CD4-positive, alpha-beta T cell treated with Interleukin-15 for 4 hours (primary cell): ENCODE measurements at places on chromosomes 3 and 15.

- DNase-seq = no peak
Measured at GRCh38 chr3:152319256-152319655, 50.5 kb downstream of the MBNL1 start.

DNA sequence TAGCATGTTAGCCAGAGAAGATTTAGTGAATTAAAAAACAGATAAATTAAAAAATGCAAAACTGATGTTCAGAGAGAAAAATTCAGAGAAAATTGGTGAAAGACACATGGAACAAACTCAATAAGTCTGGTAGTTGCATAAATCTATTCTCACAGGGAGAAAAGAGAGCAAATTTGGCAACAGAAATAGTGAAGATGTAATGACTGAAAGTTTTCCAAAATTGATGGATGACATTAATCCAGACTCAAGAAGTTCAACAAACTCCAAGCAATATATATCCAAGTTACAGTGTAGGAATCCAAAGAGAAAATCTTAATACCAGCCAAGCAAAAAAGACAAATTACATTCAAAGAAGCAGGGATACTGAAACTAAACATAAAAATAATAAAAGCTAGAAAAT, 302.7 kb upstream of the ARPP21 start:
- DNase-seq = no peak

GRCh38 chr15:44314512-44314911, 26.0 kb downstream of the GOLM2 start:
- DNase-seq = no peak

DNA sequence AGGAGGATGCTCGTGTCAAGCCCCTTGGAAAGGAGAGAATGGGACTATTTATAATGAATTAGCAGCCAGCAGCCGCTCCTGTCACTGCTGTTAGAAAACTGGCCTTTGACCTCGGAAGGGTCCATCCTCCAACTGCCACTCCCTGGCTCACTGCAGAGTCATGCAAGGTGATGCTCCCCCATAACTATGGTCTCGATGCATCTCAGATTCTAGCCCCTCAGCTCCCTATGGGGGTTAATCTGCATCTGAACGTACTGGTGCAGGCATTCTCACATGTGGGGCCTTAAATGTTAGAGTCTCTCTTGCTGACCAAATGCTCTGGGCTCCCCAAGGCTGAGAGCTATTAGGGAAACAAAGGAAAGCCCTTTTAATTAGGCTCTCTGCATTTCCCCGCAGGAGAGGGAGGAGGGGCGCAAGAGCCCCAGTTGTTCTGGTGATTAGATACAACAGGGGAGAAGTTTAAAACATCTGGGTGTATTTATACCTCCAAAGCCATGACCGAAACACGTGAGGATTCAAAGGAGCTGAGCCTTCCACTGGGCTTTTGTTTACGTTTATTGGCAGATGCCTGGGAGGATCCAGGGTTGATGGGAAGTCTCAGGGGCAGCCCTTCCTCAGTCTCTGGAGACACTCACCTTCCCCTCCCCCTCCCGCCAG, 182.5 kb downstream of the OPA1 start:
- DNase-seq = no peak

DNA sequence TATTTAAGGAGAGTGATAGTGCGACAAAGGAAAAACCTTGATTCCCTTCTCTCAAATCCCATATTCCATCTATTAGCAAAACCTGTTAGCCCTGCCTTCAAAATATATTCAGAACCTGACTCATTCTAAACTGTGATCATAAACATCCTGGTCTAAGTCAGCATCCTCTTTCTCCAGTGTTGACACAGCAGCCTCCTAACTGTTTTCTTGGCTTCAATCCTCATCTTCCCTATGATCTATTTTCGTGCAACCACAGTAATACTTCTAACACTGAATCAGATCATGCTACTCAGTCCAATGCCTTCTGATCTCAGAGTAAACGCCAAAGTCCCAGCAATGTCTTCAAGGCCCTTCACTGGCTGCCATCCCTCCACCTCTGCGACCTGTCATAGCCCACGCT, 785.1 kb downstream of the EDEM1 start:
- no peak for DNase-seq

- no peak for DNase-seq
Measured at GRCh38 chr15:100202309-100202960, 139.3 kb downstream of the ADAMTS17 start.

GRCh38 chr3:112773864-112774263, 72.8 kb downstream of the CD200R1L start:
- peak; percentile 65 for DNase-seq

DNA sequence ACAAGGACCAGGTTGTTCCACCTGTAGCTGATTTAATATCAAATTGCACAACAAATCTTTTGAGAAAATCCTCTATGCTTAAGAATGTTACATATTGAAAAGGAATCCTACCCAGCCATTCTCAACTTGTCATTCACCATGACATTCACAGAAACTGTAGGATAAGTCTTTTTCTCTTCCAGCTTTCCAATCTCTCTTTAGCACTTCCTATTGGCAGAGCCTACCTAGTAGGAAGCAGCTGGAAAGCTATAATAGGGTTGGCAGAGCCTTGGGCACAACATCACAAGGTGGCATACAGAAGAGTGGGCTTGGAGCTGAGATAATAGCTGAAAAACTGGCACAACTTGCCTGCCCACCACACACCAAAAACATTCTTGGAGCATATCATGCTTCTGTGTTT, 67.3 kb upstream of the NUDT16 start:
- DNase-seq = no peak

- DNase-seq = no peak
Measured at GRCh38 chr15:80100247-80100646, 40.8 kb downstream of the ZFAND6 start.

GRCh38 chr3:110868106-110868505, 203.5 kb upstream of the NECTIN3 start:
- DNase-seq = no peak

- no peak for DNase-seq
Measured at GRCh38 chr3:185473290-185473815, 25.5 kb downstream of the TMEM41A start.

DNA sequence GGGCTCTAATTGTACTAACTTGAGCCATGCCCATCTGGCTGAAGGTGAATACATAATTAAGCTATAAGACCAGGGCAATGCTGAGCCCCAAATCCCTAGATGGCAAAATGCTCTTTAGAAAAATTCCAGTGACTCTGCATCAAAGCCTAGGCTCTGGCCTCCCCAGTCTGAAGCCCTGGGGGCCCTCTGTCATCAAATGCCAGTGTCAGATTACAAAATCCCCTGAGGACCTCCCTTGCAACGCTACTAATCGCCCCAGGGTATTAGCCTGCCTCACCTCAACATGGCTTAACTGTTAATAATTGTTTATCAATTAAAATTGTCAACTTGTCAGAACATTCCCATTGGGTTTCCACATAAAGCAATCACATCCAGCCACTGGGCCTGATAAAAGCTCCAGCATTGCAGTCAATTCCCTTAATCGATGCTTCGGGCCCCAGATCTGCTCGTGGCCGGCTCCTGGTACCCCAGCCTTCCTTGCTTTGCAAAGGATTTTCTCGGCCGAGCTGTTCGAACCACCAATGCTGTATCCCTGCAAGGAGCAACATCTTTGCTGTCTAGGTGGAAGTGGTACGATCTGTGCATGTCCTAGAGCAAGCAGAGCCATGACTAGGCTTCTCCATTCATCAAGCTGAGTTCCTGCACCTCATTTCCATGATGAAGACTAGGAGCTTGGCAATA, 151.7 kb downstream of the MEGF11 start:
- DNase-seq = no peak

GRCh38 chr3:127103080-127103479, 89.9 kb upstream of the PRR23E start:
- DNase-seq = no peak

DNA sequence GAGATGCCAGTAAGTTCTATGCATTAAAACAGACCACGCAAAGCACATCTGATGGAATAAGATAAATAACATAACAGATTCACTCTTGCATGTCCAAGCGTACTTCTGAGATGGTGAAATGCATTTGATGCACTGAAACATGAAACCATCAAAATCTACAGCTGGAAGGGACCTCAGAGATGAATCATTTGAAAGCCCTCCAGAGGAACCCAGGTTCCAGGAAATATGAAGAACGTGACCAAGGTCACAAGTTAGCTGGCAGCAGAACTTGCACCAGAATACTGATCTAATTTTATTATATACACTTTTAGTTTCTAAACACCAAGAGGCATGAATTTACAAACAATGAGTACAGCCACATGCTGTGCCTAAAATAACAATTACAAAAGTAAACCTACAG, 957.1 kb downstream of the FHIT start:
- no peak for DNase-seq

GRCh38 chr15:49424954-49425353, 1.9 kb downstream of the FGF7 start:
- DNase-seq = no peak

DNA sequence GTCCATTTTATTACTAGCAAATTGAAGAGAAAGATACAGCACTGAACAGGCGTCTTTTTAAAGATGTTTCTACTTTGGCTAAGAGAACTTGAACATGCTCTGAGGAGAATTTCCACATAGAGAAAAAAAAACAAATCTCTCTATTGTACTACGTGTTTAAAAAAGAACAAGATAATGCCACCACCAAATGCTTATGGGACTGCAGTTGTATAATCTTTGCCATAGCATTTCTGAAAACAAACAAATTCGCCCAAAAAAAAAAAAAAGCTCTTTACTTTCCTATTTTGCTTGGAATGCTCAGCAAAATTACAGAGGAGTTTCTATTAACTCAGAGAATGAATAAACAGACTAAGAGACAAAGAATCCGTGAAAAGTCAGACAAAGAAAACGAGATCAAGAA, 114.2 kb downstream of the CNTN3 start:
- no peak for DNase-seq

DNA sequence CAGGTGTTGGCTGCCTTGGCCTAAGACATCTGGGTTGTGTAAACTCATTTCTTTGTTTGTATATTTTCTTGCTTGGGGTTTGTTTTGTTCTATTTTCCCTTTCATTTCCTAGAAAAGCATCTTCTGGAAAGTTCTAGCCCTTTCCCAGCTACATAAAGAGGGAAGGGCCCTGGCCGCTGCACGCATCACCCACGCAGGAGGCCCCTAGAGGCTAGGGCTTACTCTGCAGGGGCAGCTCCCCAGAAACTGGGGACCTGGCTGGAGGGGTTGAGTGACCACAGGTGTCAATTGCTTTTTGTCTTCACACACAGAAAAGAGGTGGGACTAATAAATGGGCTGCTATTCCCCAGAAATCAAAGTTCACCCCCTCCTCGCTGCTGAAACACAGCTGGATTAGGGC, 52.6 kb downstream of the PDIA5 start:
- no peak for DNase-seq

DNA sequence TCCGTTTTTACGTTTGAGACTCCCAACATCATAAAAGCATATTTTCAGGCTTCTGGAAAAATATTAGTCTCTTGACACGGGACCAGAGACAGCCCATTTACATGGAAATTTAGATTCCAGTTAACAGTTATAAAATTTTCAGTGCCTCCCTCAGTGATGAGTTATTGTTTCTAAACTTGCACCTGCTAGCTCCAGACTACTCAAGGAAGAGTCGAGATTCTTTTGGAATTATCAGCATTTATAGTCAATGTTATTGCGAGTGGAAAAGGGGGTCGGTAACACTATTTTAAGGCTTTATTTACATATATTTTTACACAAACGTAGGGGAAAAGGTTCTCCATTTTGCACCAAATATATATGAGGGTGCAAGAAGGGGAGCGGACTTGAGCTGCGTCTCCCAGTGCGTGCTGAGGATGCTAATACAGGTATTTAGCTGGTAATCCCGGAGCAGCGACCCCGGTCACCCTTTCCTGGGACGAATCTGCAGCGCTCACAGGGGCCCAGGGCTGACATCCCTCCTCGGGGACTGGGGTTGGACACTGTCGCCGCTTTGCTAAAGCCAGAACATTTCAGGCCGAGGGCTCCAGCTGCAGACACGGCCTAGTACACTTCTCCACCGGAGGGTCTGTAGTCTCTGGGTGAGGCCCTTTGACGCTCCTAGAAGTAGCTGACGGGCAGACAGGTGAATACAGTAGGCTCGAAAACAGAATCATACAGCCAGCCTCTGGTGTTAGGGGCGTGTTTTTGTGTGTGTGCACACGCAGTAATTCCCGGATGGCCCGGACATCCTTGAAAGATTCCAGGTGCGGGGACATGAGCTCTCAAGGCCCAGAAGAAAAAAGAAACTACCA, 729 bp upstream of the ZBTB11 start:
- DNase-seq = no peak

DNA sequence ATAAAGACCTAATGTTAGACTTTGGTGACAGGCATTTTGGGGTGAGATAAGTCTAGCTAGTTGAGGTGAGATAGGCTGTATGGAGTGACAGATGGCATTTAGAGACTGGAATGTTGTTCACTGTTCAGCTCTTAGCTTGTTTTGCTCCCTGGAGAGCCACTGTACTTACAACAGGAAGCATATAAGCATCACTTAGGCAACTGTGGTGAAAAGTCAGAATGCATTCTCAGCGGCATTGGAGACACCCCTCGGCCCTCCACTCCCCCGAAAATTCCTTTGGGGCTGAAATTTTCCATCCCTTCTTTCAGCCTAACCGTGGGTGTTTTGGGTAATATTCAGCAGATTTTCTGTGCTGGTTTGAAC, 73.4 kb downstream of the SLCO3A1 start:
- DNase-seq = no peak

DNA sequence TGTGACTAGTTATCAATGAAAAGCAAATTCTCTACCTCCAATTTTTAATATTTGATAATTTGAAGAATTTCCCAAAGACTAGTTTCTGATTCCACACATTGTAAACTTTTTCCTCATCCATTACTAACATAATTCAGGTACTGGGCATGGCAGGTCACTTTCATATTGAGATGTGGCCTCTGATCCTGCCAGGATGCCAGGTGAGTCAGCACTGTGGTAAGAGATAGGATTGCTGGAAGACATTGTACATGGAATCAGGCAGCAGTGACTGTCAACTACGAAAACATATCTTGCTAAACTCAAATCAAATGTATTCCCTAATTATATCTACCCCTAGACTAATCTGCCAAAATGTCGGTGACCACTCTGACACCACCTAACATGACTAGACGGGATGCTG, 33.2 kb upstream of the POU1F1 start:
- no peak for DNase-seq

DNA sequence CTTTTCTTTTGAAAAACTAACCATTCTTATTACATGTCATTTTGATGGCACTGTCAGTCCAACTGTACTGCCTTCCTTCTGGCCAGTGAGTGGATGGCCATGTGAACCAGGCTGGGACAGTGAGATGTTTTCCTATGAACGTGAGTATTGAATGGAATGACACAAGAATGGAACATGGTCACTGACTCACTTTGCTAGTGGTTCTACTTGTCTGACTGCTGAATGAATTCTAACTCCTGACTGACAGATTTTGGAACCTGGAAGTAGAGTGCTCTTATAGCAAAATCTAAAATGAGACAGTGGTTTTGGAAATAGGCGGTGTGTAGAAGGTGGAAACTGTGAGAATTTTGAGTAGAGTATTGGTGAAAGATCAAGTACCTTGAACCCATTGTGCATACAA, 606.9 kb upstream of the KCNMB2 start:
- no peak for DNase-seq

- no peak for DNase-seq
Measured at GRCh38 chr3:133477487-133477886, 77.6 kb downstream of the BFSP2 start.
